ENCODE measurements at places on chromosomes 2 and 18. TPM values are rescaled to one million over a fixed set of nuclear protein-coding genes. Genes with fewer than 3 reads are reported as not detected.

GRCh38 chr2:101479328-101479727, 4.4 kb upstream of the RFX8 start:
- no peak for DNase-seq

DNA sequence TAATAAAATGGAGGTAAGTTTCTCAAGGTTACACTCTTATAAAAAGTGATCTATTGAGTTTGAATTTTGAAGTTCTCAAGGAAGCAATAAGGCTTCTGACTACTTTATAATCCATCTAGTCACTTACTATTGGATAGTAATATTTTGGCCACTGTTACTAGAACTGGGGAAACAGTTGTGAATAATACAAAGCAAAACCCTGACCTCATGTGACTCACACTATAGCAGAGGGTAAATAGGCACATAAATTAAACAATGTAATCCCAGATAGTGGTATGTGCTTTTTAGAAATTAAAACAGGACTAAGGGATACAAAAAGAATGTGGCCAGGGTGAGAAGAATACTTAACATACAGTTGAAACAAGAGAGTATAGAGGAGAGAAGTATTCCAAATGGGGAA, 78.6 kb downstream of the CALCRL start:
- DNase-seq = no peak

DNA sequence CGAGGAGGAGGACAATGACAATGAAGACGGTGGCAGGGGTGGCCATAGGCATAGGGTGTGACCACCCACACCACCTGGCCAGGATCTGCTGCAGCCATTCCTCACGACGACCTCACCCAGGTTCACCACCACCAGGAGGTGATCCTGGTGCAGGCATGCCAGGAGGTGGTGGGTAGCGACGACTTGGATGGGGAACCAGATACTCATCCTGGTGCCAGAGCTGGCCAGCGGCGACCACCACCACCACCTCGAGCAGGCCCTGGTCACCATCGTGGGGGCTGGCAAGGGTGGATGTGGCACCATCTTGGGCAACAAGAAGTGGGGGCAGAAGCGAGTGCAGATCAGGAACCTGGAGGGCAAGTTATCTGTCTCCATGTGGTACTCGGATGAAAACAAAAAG, 117.1 kb upstream of the NXPH2 start:
- no peak for DNase-seq

DNA sequence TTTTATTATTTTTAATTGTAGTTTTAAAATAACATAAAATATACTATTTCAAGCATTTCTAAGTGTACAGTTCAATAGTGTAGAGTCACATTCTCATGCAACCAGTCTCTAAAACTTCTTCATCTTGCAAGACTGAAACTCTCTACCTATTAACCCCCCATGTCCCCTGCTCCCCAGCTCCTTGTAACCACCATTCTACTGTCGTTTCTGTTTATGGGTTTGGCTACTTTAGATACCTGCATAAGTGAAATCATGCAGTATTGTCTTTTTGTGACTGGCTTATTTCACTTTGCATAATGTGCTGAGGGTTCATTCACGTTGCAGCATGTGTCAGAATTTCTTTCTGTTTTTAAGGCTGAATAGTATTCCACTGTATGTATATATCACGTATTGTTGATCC, 139.4 kb downstream of the SMAD7 start:
- no peak for DNase-seq

DNA sequence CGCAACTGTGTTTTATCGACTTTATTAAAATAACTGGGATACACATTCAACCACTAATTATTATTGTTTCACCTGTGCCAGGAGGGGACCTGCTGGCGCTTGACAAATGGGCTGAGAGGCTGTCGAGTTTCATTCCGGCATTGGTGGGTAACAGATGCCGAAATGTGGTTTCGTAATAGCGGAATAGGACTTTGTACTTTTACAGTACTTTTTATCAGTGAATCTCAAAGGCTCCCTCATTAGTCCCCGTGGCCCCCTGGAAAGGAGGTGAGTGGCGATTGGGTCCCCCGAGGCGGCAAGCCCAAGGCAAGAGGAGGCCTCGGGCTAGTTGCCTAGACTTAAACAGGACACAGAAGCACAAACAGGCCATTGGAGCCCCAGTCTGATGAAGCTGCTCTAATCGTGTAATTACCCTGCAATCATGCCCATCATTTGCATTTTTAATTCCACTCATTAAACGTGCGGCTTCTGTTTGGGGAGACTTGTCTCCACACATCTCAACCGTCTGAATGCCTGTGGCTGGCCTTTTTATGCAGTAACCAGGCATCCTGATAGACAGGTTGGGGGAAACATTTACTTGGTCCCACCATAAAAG, 193.2 kb downstream of the INO80D start:
- no peak for DNase-seq

DNA sequence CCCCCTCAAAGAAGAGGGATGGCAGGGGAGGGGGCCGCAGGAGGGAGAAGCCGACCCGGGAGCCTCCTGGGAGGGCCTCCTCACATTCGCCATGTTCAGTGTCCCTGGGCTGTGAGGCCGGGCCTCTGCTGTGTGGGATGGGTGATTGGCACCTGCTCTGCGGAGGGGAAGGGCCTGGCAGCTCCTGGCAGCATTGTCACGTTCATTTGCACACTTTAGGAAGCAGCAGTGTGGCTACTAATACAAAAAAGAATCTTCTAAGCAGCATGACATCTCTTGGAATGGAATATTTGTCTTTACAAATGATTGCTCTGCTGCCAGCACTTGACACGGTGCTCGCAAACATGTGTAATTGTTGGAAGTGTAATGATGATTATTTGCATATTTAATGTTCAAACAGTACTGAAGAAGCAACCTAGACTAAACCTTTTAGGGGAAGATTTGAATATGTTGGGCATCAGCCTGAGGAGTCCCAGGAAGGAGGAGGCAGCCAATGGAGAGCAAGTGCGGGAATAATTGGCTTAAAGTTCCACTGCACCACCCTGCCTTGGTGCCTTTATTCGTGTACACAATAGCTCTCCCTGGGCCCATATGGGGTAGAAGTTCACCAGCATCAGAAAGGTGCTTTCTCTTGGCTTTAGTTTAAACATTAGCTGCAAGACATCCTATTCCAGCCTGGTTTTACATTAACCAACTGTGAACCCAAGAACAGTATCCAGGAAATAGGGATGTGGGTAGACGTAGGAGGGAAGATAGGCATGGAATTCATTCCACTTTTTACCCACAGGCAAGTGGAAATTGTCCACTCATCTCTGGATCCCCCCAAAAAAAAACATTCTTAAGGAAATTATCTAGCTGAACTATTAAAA, 404.9 kb downstream of the TMEM182 start:
- DNase-seq = peak; percentile 41

DNA sequence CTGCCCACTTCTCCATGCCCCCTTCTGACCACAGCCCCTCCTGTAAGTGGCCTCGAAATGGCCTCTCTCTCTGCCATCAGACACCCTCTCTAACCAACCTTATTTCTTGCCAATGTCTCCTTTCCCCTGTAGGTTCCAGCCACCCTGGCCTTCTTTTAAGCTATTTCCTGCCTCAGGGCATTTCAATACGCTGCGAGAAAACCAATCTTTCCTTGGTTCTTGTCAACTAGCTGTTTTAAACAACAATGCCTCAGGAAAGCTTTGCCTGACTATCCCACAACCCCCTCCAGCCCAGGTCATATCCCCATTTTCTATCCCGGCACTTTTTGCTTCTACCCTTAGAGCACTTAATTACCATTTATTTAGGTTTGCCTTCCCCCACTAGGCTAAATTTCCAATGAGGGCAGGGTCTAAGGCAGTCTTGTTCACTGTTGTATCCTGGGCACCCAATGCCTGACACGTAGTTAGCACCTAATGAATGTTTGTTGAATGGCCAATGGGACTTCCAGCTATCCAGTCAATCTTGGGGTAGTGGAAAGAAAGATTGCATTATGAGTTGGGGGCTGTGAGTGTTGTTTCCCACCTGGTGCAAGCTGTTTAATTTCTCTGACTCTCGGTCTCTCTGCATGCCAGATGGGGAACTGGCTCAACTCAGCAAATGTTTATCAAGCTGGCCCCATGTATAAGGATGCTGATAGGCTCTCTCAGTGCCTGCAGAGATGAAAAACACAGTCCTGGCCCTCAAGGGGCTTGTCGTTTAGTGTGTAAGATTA, 291.2 kb downstream of the SRBD1 start:
- no peak for DNase-seq

DNA sequence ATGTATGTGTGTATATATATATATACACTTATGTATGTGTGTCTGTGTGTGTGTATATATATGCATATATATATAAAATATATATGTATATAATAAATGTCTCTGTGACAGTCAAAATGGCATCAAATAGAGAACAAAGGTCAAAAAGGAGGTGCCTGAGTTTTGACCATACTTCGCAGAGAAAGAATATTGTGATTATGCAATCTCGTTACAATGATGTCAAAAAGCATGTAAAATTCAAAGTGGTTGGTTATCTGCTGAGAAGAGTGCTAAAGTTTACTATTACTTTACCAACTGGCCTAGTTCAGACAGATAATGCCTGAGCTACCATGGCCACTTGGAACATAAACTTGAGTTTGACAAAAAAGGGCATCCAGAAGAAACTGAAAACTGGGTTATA, 375.0 kb downstream of the NBAS start:
- DNase-seq = no peak

DNA sequence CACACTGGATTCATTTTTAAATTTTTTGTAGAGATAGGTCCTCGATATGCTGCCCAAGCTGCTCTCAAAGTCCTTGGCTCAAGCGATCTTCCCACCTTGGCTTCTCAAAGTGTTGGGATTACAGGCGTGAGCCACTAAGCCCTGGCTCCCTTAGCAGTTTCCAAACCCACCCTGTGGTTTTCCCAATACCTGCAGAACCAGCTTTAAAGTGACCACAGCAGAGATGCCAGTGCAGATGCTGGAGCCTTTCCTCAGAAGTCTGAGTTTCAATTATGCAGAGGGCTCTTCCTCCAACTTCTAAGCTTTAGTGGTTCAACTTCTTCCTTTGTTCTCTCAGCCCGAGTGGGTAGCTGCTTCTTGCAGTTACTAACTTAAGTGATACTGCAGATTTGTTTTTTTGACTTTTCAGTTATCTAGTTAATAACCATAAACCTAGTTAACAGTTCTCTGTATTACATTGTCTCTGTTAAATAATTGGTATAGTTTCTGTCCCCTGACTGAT, 8.1 kb upstream of the HAAO start:
- no peak for DNase-seq

DNA sequence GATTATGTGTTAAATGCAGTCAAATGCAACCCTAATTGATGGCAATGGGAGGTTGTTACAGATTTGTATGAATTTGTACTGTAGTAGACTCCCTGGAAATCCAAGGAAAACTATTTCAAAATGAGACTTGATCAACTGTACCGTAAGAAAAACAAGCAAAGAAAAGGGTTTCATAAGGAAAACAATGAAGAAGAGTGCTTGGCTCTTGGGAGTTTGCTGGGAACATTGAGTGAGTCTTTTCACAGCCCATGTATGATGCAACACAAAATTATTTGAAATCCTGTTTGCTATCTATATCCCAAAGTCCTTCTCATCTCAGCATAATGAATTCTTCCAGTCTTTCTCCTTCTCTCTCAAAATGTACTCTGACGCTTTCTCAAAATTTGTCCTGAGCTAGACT, 67.0 kb upstream of the OSR1 start:
- no peak for DNase-seq

DNA sequence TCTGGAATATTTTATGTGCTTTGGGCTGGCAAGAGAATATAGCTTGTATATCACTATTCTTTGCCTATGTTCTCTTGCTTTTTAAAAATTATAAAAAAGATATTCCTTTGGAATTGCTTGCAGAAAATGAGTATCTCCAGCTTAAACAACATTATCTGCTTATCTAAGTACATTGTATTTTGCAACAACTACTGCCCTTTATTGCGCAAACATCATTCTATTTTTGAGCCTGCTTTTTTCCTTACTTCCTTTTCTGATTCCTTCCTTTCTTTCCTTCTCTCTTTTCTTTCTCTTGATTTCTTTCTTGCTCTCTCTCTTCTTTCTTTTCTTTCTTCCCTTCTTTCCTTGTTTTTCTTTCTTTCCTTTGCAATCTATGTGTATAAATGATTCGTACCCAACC, 74.0 kb downstream of the UNC80 start:
- no peak for DNase-seq

DNA sequence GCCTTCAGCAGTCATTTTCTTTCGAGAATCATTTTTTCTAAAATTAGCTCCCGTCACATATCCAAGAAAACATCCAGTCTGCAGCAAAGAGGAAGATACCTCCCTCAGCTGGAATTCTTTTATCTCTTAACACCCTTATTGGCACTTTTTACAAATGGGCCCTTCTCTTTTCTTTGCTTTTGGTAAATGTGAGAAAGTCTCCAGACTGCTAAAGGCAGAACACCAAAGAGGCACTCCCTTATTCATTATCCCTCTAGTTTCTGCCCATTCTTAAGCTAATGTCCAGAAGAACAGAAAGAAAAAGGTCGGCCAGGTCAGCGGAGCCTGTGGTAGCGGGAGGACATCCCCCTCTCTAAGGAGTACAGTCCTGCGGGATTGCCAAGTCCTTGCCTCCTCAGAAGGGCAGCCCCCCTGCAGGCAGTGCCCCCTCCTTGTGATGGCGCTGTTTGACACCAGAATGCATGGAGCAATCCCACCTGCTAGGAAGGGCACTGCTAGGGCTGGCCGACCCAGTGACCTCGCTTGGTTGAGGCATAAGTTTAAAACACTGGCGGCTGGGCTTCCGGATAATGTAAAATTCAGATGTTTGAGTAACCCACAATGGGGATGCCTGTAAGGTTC, 34.0 kb downstream of the ST6GAL2 start:
- no peak for DNase-seq

DNA sequence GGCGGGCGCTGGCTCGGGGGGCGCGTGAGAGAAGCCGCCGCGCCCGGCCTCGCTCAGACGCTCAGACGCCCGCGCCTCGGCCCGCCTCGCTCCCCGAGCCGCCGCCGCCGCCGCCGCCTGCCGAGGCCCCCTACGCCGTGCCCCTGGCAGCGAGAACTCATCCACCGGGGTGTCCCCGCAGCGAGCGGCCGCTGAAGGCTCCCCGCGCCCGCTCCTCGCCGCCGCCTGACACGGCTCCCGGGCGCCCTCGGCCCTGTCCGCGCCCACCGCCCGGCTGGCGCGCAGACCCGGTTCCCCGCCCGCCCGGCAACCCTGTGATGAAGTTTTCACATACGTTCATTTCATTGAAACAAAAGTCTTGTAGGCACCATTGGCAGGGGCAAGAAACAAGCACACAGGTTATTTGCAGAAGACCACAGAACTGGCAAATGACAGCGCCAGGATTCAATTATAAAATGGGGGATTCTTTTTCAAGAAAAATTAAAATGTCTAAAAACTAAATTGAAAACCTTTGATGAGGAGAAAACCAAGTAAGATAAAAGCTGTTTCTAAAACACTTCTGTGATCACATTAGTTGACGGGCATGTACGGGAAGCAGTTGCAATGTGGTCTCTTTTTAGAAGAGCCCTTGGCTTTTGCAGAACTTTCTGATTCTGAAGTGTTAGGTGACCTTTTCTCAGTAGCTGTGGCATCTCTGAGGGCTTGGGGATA, 50.5 kb upstream of the TUBA3D start:
- DNase-seq = no peak

GAREM2 gene
- 3.0 TPM for total RNA-seq

C1QL2 gene
- total RNA-seq = not detected

SLC9A4 gene
- 3.2 TPM for total RNA-seq

UGT1A5 gene
- total RNA-seq = not detected

ATP6V1C2 gene
- total RNA-seq = 0.04 TPM

SERPINB4 gene
- not detected for total RNA-seq

SPIRE1 gene
- total RNA-seq = 49.2 TPM

CHRNA1 gene
- not detected for total RNA-seq

Measured in kidney epithelial cell (primary cell).